Thyroid gland (tissue), 4 donors: ENCODE measurements at places on chromosomes 4 and X. TPM values are rescaled to one million over a fixed set of nuclear protein-coding genes. Genes with fewer than 3 reads are reported as not detected.

The SEPSECS gene
- 9.2 TPM for total RNA-seq

GRCh38 chrX:55120761-55121358 lies 32.0 kb downstream of the PAGE2 start:
- DNase-seq, result no peak

DNA sequence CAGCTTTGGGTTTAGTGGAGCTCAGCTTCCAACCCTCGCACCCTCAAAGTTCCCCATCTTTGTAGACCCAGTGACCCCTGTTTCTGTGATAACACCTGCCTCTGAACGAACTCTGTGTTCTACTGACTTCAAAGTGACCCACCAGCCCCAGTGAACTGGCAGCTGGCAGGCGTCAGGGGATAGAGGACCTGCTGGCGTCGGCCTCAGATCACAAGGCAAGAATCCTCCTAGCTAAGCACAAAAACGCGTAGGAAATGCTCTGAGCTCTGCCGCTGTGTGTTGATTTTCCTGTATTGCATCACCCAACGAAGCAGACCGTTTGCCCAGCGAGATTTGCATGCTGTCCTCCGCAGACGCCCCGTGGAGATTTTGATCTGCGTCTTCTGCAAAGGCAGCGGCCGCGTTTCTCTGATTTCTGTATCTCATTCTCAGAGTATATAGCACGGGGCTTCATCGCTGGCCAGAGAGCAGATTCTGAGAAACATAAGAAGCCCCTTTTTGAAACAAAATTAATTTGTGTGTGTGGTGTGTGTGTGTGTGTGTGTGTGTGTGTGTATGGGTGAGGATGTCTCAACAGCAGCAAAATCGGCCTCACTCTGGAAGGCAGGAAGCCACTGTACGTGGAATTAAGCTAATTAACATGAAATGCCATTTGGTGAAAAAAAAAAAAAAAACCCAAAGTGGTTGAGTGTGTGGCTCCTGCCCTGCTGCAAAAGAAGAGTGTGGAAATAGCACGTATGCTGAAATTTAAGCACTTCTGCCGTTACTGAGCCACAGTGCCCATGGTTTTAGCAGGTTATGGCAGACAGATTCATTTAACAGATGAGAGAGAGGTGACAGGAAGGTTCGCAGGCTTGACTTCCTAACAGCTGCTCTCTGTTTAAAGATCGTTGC lies 29.2 kb upstream of the ASMTL start:
- DNase-seq, result peak; percentile 36

DNA sequence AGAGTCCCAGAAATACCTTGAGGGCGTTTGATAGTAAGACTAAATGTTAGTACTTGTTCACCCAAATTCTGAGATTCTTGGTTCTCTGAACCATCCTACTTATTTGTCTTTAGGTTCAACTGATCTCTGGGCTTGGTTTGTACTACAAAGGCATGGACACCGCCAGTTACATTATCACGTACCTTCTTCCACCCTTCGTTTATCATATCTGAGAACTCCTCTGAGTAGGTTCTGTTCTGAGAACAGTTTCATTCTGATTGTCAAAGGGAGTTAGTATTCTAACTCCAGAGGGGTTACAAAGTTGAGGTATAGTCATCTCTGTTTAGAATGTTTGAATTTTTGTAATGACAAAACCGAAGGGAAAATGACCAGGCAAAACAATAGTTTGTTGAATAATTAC lies 19.3 kb downstream of the ZFX start:
- DNase-seq, result no peak

DNA sequence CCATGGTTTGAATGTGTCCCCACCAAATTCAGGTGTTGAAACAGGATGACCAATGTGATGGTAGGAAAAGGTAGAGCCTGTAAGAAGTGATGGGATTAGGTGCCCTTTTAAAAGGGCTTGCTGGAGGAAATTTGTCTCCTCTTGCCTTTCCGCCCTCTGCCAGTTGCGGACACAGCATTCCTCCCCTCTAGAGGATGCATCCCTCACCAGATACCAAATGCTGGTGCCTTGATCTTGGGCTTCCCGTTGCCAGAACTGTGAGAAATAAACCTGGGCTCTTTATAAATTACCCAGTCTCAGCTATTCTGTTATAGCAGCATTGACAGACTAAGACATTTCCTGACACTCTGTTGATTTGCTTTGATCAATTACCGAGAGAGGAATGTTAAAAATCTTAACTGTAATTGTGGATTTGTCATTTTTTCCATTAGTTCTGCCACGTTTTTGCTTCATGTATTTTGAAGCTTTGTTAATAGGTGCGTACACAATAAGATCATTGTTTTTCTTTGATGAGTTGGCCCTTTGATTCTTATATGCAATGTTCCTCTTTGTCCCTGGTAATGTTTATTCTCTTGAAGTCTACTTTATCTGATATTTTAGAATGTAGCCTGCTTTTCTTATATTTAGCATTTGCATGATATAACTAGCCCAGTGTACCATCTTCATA lies 13.3 kb downstream of the NFKB1 start:
- no peak for DNase-seq

DNA sequence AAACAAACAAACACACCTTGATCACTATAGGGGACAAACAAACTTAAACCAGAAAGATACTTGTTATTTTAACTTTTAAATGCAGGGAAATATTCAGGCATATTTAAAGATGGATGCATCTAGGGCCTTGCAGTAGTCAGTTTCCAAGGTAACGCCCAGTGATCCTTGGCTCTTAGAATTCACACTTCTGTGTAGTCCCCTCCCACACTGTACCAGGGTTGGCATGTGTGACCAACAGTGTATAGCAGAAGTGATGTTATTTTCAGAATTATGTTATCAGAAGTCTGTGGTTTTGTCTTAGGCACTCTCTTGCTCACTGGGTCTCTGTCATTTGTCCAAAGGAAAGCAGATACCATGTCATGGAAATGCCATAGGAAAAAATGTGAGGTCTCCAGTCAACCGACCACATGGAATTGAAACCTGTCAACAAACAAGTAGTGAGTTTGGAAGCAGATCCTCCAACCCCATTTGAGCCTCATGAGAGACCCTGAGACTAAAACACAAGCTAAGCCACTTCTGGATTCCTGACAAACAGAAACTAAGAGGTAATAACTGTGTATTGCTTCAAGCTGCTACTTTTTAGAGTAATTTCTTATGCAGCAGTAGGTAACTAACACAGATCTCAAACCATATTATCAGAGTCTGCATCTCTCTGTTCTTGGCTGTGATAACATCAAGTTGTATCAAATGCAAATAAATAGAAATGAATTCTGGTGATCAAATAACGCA lies 670.3 kb downstream of the KCTD8 start:
- DNase-seq, result no peak
